ENCODE measurements at places on chromosomes 2 and 18.

DNA sequence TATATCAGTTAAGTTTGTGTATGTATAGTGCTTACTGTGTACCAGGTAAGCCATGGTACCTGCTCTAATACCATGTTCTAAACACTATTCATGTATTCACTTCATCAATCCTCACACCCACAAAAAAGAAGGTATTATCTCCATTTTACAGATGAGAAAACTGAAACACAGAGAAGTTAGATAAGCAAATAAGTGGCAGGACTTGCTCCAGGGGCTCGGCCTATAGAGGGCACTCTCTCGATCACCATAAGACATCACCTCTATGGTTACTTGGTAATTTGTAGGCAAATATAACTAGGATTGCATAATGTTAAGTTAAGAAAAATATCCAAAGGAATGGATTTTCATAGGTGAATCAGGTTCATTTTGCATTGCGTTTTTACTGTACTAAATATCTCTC lies 118.1 kb upstream of the FN1 start:
- no peak for DNase-seq

- no peak for DNase-seq
These were observed 128.8 kb upstream of the REV1 start for GRCh38 chr2:99618579-99619097.

GRCh38 chr2:173446722-173447121 lies 92.0 kb downstream of the CDCA7 start:
- DNase-seq: no peak

DNA sequence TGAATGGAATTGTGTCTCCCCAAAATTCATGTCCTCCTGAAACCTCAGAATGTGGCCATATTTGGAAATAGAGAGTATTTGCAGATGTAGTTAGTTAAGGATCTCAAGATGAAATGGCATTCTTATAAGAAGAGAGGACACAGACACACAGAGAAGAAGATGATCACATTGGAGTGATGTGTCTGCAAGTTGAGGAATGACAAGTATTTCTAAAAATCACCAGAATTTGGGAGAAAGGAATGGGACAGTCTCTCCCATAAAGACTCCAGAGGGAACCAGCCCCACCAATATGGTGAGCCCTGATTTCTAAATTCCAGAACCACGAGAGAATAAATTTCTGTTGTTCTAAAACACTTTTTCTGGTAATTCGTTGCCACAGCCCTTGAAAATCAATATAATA lies 166.3 kb downstream of the C1D start:
- DNase-seq: no peak

- no peak for DNase-seq
These were observed 39.1 kb downstream of the ATOH8 start for GRCh38 chr2:85792783-85793441.

DNA sequence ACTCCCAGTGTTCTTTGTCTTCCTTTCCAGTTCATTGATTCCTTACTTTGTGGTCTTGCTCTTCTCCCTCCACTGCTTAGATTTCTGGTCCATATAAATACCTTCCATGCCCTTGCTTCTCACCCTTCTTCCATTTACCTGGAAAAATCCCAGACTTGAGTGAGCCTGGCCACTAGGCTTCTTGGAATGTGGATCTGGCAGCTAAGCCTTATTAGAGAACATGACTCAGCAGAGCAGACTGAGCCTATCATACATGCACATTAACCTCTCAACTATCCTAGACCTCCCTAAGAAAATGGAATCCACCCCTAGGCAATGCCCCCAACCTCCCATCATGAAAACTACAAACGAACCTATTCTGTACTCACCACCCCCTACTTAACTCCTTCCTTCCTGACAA lies 127.7 kb downstream of the RHBDD1 start:
- no peak for DNase-seq

- no peak for DNase-seq
These were observed 100.4 kb downstream of the AFF3 start for GRCh38 chr2:100041946-100042345.

DNA sequence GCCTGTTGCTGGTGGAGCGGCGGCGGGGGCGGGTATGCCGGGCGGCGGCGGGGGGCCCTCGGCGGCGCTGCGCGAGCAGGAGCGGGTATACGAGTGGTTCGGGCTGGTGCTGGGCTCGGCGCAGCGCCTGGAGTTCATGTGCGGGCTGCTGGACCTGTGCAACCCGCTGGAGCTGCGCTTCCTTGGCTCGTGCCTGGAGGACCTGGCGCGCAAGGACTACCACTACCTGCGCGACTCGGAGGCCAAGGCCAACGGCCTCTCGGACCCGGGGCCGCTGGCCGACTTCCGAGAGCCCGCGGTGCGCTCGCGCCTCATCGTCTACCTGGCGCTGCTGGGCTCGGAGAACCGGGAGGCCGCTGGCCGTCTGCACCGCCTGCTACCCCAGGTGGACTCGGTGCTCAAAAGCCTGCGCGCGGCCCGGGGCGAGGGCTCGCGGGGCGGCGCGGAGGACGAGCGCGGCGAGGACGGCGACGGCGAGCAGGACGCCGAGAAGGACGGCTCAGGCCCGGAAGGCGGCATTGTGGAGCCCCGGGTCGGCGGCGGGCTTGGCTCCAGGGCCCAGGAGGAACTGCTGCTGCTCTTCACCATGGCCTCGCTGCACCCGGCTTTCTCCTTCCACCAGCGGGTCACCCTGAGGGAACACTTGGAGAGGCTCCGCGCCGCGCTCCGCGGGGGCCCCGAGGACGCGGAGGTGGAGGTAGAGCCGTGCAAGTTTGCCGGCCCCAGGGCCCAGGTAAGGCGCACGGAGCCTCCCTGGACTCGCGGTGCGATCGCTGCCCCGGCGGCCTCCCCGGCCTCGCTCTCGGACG lies 1.0 kb downstream of the ZCCHC2 start:
- peak; percentile 27 for DNase-seq

DNA sequence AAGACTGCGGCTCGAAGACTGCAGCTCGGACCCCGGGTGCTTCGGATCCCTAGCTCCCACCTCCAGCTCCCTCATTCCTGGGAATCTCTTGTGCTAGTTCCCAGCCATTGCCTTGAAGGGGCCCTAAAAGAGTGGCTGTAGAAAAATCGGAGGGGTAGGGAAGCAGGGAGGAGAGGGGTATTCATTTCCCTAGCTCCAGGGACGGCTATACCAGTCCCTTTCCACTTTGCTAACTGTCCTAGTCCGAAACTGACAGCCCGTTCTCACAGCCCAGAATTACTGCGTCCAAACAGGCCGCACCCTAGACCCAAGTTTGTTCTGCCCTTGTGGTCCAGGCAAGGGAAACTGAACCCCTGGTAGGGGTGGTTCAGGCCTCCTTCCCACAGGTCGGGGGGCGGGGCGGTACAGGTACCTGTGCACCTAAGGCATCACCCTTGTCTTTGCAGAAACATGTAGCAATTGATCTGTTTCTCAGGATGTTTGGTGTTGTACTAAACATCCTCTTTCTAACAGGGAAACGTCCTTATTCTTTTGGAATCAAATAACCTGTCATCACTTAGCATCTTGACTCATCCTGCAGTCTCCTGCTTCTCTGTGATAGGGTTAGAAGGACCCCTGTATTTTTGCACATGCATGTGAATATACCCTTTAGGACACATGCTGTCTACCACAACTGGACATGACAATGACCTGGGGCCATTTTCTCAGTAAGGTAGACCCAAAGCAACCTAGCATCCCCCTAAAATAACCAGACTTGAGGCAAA lies 4.0 kb downstream of the EMX1 start:
- no peak for DNase-seq

GRCh38 chr18:43001821-43002220 lies 113.7 kb downstream of the RIT2 start:
- no peak for DNase-seq

GRCh38 chr2:151237422-151238025 lies 24.1 kb downstream of the RBM43 start:
- no peak for DNase-seq

GRCh38 chr2:150138587-150138986 lies 348.9 kb downstream of the RND3 start:
- DNase-seq: no peak

DNA sequence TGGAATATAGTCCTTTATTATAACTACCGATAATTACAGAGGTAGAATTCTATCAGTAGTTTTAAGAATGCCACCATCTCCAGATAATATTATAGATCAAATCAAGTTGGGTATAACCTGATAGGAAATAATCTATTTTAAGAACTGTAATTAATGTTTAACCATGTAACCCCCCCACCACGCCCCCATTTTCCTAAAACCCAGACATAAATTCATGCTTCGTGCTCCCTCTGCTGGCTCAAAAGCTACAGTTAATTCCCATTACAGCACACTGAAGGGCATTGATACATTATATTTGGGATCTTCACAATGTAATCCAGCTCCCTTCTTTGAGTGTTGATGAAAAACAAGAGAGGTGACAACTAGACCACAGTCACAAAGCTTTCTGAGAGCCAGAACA lies 228.0 kb upstream of the SMAD7 start:
- no peak for DNase-seq

DNA sequence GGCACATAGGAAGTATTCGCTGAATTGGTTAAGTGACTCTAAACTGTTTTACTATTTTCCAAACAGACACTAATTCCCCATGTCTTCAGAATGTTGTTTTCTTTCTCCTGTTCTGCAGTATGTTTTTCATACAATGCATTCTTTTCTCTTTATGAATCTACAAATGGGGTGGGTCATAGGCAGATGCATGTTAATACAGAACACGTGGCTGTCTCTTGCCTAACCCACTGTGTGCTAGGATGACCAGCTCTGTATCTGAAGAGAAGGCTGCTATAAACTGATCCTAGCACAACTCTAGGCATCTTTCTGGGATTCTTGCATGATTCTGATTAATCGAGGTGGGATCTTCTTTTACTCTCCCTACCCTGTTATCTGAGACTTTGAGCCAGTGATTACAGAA lies 826.0 kb downstream of the PLCL1 start:
- DNase-seq: no peak

GRCh38 chr2:25920786-25921415 lies 42.6 kb upstream of the ASXL2 start:
- DNase-seq: no peak

- no peak for DNase-seq
These were observed 337.0 kb downstream of the EIPR1 start for GRCh38 chr2:3040496-3041140.

Measured in activated CD4-positive, alpha-beta T cell treated with anti-CD3 and anti-CD28 coated beads for 1 hour (primary cell).